Endothelial cell of umbilical vein (primary cell): ENCODE measurements at places on chromosomes 2 and 18. TPM values are rescaled to one million over a fixed set of nuclear protein-coding genes. Genes with fewer than 3 reads are reported as not detected.

Gene CRYGC
- not detected in 2 replicates for polyA plus RNA-seq

Gene GATA6
- 3.9 and 4.1 TPM in 2 replicates for polyA plus RNA-seq

GRCh38 chr2:176525086-176525485 is 255.8 kb downstream of the MTX2 start:
- peaks cover 7% of the 10 kb centered on the region for H3K4me1 ChIP-seq
- H3K27me3 ChIP-seq = no peaks in the 10 kb centered on the region
- no peak overlapping the region for H3K4me3 ChIP-seq
- no peak overlapping the region for H3K27ac ChIP-seq
- H3K36me3 ChIP-seq = no peaks in the 10 kb centered on the region

GRCh38 chr2:160437273-160437672 is 56.3 kb downstream of the RBMS1 start:
- no peaks in the 10 kb centered on the region for H3K27me3 ChIP-seq
- H3K4me3 ChIP-seq = no peak overlapping the region
- H3K4me1 ChIP-seq = peaks cover 26% of the 10 kb centered on the region
- no peaks in the 10 kb centered on the region for H3K36me3 ChIP-seq
- no peak overlapping the region for H3K27ac ChIP-seq

DNA sequence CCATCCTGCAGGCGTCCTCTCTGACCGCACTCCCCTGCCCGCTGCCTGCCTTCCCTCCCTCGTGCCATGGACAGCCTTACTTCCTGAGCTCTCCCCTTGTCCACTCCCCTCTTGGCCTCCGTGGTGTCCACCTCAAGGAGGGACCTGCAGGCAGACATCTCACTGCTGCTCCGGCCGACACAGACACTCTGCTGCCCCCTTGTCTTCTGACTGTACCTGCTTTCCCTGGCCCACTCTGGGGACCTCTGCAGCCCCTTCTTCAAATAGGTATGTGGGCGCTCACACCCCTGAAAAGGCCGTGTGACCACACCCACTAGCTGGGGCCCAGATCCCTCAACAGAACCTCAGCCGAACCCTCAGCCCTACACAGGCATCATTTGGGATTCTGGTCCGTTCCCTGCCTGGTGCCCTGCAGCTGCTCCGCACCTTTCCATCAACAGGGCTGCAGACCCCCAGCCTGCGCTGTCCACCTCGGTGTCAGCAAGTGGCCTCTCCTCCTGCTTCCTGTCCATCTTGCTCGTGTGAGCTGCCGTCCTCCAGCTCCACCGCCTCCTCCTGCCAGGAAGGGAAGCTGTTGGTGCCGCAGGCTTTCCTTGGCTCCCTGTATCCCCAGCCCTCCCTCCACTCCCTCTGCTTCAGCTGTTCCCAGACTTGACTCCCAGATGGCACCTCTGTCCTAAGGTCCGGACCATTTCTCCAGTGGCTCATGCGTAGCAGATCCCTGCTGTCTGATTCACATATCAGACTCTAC is 94.1 kb downstream of the KLHL29 start:
- no peaks in the 10 kb centered on the region for H3K4me1 ChIP-seq
- H3K27me3 ChIP-seq = no peaks in the 10 kb centered on the region
- no peak overlapping the region for H3K27ac ChIP-seq
- no peak for DNase-seq
- no peaks in the 10 kb centered on the region for H3K36me3 ChIP-seq

DNA sequence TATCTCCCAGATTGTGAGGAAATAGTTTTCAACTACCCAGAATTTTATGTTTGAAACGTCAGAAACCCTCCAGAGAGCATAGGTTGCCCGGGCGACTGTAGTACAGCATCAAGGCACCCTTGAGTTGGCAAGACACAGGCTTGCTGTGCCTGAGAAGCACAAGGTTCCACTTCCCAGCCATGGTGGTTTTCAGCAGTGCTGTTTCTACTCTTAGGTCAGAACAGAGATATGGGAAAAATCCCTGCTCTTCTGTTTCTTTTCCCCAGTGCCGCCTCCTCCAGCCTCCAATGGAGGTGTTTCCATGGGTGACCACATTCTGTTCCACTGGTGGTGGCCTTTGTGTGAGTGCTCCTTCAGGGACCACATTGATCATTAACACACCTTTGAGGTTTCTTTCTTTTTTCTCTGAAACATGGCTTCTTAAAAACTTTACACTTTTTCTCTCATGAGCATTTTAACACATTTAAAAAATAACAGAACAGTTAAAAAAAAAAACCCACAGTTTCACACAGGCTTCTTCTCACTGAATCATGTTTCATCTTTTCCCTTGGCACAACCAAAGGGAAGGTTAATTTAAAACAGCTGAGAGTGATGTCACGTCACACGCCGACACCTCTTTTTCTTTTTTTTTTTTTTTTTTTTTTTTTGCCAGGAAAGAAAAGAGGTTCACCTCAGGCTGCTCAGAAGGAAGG is 229.3 kb upstream of the HDAC4 start:
- no peak for DNase-seq
- no peaks in the 10 kb centered on the region for H3K36me3 ChIP-seq
- H3K27ac ChIP-seq = no peak overlapping the region
- no peaks in the 10 kb centered on the region for H3K4me1 ChIP-seq
- no peaks in the 10 kb centered on the region for H3K27me3 ChIP-seq
- no peak overlapping the region for H3K4me3 ChIP-seq
